Cardiac muscle cell (in vitro differentiated cells and primary cell): ENCODE measurements at places on chromosomes 16 and 17.
A peak's percentile ranks its signal among the peaks of the same experiment; 100 is the strongest.

- DNase-seq: no peak
Observed at GRCh38 chr16:28090646-28091377, 27.3 kb upstream of the GSG1L start.

DNA sequence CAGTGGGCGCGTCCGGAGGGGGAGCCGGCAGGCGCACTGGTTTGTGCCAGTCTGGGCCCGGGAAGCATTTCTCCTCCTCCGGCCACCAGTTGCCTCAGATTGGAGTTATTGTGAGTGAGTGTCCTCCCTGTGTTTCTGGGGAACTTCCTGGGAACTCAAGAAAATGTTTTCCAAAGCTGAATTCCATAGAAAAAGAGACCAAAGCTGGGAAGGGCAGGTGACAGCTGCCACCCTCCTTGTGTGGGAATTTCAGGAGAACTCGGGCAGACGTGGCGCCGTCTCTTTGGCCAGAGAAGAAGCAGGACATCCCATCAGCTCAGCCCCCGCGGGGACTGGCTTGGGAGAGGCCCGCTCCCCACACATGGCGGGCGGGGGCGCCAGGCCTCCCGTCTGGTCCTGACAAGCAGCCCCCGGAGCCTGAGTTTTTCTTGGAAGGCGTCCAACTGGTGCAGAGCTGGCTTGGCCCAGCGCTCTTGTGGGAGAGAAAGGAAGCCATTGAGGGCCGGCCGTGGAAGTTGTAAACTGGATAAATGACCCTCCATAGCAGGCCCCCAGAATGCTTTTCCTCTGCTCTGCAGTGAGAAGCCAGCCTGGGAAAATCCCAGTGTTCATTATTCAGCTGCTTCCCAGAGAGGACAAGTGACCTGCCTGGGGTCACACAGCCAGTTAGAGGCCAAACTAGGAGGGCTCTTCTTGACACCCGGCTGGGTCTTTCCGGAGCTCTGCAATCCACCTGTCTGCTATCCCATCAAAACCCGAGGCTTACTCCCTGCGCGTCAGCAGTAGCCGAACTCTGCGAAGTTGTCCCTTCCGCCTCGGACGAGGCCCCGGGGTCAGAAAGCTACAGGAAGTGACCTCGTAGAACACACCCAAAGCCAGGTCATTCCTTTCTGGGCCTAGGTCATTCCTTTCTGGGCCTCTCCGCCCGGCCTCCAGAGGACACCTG is 39.2 kb upstream of the GSE1 start:
- peak; percentile 90 for DNase-seq

DNA sequence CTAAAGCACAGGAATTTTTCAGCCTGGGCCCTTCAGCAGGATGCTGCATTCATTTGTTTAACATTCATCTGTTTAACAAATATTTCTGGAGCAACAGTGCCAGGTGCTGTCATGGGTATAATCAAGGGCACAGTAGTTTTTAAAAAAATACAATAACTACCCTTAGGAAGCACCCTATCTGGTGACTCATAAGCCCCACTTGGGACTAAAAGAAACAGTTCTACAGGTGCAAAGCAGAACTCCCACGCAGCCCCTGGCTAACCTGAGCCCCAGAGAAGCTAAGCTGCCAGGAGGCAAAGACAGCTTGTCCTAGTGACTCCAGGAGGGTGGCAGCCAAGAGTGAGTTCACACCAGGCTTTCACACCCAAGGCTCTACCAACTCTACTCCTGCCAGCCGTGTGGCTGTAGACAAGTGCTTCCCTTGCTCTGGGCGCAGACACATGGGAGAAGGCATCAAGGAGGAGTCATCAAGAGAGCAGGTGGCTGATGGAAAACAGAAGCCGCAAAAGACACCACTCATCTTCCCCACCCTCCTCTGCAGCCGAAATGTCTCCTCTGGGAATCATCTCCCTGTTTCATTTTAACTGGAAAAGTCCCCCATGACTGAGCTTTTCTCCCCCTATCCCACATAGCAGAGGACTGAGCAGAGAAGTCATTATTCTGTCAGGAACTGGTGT is 14.4 kb downstream of the CUEDC1 start:
- no peak for DNase-seq

DNA sequence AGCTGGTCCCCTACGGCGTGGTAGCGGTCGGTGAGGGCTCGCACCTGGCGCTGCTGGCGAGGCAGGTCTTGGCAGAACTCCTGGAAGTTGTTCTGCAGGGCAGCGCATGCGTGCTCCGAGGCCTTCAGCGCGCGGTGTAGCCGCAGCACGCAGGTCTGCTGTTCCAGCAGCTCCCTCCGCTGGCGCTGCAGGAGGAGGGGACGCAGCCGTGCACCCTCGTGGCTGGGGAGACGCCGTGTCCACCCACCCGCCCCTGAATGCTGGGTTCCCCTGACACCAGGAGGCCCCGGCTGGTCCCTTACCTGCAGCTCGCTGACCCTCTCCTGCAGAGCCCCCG is 12.2 kb downstream of the EVPL start:
- DNase-seq: no peak

GRCh38 chr17:39123627-39124026 is 27.8 kb downstream of the PLXDC1 start:
- DNase-seq: no peak

- DNase-seq: no peak
Observed at GRCh38 chr17:6941989-6942388, 53.9 kb upstream of the ALOX12 start.

GRCh38 chr17:45279898-45280297 is 18.0 kb upstream of the SPATA32 start:
- no peak for DNase-seq

- no peak for DNase-seq
Observed at GRCh38 chr16:87740441-87740840, 25.3 kb downstream of the KLHDC4 start.

DNA sequence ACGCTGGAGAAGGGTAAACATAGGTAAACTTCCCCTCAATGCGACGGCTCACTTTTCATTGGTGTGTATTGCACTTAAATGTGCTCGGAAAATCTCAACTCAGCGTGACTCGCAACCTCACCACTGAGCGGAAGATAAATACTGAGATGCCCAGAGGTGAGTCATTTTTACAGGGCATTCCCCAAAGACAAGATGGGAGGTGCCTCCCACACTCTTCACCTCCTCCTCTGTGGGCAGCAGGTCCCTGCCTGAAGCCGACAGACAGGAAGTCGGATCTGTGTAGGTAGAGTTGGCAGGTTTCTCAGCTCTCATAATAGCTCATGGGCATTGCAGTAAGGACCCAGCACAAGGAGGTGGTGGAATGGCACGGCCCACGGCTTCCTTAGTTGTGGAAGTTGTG is 274.6 kb upstream of the HSBP1 start:
- DNase-seq: no peak

DNA sequence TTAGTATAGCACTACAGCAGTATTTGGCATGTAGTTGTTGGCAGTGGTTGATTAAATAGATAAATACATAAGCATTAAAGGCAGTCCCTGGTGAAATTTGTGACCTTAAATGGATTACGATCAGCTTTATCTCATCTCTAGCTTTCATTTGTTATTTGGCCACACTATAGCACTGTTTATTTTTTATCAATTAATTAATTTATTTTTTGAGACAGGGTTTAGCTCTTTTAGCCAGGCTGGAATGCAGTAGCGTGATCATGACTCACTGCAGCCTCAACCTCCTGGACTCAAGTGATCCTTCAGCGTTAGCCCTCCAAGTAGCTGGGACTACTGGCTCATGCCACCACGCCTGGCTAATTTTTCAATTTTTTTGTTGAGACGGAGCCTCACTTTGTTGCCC is 18.7 kb upstream of the ARHGAP17 start:
- DNase-seq: no peak

GRCh38 chr16:74071996-74072535 is 224.5 kb upstream of the PSMD7 start:
- DNase-seq: no peak

DNA sequence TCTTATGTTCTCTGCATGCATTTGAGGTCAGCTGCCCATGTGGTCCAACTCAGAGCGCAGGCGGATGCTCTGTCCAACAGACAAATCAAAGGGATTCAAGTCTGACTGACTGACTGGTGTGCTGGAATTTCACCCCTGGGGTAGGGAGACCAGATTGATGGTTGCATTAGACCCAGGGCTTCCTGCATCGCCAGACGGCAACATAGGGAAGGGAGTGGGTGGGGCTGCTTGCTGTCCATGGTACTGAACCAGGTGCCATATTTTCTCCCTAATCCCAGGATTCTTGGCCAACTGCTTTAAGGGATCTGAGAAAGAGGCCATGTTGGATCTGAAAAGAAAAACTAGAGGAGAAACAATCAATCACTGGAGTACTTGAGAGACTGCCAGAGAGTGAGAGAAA is 332.0 kb downstream of the XYLT1 start:
- DNase-seq: peak; percentile 58

DNA sequence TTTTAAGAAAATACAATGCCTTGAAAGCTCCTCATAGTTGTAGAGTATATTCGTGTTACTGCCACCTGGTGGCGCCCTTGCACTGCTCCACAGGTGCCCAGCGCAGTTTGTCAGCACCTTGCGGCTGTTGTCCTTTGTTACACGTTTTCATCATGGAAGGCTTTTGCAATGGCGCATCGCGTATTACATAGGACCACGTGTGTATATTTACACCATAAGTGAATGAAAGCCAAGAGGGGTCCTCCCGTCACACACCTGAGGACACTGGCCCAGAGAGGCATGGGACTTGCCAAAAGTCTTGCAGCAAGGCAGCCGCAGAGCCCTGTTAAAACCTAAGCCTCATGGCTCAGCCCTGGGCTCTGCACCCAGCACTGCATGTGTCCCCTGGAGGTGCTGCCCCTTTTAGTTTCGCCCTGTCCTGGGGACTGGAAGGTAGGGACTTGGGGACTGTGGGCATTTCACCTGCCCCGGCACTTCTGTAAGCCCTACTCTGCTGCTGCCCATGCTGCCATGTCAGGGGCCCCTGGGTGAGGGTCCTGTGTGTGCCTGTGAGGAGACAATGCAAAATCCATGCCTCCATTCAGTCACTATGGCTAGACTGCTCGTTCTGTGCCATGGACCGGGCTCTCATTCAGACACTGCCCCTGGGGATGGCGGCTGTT is 24.3 kb downstream of the POLR3E start:
- peak; percentile 82 for DNase-seq

- DNase-seq: no peak
Observed at GRCh38 chr16:66227766-66228530, 138.5 kb upstream of the CDH5 start.

DNA sequence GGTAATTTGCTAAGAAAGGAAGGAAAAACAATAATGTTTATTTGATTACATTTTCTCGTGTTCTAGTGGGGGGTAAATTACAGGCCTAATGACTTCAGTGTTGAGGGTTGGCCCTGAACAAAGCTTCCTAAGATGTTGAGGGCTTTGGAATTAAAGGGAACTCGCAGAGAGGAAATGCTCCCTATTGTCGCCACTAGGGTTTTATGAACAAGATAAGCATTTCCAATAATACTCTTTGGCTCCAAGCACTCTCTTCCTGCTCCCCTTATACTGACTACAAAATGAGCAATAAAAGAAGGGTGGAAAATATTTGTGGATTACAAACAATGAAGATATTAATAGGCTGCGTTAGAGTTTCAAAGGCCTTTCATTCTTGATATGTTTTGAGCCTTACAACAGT is 363.6 kb downstream of the HS3ST3B1 start:
- no peak for DNase-seq

DNA sequence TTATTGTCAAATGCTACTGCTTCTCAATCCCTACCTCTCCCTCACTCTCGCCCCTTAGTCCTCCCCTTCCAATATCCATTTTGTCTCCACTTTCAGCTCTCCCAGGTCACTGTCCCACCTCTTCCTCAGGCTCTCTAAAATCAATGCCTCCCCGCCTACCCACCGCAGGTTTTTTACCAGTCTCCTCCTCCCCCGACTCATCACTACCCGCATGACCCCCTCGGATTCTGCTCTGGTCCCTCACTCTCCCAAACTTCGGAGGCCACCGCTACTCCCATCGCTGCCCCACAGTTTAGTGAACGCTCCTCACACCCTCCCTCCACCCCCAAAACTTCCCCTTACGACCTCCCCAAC is 513 bp downstream of the CRLF3 start:
- DNase-seq: no peak

DNA sequence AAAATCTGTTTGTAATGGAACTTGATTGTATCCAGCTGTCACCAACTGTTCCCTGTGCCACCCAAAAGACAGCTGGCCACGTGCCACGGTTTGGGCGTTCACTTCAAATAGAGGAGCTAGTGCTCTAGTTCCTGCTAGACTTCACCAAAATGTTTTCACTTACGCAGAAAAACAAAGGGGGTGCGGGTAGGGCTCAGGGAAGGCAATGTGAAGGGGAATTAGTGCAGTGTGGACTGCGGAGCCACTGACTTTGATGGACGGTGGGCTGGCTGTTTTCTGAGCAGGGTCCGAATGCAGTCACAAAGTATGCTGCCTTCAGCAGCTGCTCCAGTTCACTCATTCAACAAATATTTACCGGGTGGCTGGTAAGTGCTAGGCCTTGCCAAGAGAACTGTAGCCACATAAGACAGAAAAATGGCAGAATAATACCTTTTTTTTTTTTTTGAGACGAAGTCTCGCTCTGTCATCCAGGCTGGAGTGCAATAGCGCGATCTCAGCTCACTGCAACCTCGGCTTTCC is 7.6 kb upstream of the CYTH1 start:
- DNase-seq: peak; percentile 60

DNA sequence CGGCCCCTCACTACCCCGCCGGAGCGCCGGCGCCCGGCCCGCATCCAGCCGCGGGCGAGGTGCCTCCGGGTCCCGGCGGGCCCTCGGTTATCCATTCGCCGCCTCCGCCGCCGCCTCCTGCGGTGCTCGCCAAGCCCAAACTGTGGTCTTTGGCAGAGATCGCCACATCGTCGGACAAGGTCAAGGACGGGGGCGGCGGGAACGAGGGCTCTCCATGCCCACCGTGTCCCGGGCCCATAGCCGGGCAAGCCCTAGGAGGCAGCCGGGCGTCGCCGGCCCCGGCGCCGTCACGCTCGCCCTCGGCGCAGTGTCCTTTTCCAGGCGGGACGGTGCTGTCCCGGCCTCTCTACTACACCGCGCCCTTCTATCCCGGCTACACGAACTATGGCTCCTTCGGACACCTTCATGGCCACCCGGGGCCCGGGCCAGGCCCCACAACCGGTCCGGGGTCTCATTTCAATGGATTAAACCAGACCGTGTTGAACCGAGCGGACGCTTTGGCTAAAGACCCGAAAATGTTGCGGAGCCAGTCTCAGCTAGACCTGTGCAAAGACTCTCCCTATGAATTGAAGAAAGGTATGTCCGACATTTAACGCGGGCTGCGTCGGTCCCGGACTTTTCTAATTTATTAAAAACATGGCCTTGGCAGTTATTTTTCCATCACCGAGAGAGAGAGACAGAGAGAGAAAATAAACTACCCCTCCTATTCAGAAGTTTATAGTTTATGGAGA is 2.8 kb downstream of the IRX5 start:
- DNase-seq: no peak

DNA sequence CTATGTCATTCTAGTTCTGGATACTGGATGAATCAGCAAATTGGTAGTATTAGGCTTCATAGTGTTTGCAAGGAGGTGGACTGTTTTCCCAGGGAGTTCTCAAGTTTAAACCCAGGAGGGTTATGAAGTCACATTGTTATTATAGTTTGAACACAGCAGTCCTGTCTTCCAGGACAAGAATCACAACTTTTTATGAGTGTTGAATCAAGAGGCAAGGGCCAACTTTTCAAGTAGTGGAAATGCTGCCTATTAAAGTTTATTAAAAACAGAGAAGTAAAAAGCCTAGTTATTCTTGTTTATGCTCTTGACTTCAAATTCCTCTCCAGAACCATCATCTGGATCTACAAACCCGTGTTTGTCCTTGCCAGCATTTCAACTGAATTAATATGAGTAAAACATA is 86.3 kb upstream of the GOT2 start:
- DNase-seq: no peak
